Activated T-helper 17 cell treated with anti-CD3 and anti-CD28 coated beads, Interleukin-2, amount 50 U/mL, for 72 hours (primary cell): ENCODE measurements at places on chromosomes 2 and 18.
A peak's percentile ranks its signal among the peaks of the same experiment; 100 is the strongest.

DNA sequence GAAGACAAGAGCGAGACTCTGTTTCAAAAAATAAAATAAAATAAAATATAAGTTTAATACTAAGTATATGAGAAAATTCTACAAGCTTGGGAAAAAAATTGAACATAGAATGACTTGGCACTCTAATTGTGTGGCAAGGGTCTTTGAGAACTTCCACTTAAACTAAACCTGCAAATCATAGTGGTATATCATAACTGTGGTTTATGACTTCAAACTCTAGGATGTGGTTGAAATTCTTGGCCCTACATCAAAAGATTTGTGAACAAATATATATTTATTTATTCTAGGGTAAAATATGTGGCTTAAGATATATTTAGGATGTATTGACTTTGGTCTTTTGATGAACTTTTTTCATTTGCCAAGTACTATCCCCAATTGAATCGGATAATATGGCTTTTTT, 3.1 kb upstream of the FAM171B start:
- no peak for ATAC-seq

DNA sequence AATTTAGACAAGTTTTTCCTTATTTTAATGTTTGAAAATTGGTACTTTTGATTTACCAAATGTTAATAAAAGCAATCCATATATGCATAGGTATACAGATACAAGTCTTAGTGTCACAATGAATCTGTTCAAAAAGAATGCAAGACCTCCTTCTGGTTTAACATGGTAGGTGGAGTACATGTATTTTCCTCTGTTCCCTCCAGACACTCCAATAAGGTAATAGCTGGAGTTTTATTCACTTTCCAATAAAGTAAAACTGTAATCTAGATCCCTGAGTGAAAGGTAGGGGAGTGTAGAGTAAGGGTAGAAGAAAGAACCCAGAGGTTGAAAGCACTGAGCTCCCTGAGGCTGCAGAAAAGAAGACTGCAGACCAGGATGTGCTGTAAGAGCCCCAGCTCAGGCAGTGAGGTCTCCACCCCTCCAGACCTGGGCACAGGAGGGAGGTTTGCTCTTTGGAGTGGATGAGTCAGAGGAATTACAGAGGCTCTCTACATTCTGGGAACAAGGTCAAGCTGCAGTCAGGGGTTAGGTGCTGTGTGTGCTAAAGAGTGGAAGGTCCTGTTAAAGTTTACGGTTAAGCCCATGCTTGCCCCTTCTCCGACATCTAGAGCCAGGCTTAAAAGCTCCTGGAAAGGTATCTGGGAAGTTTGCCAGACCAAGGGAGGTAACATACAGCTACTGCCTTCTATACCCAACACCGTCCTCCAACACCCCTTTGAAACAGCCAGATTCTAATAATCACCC, 27.6 kb upstream of the STAT1 start:
- peak; percentile 51 for ATAC-seq

DNA sequence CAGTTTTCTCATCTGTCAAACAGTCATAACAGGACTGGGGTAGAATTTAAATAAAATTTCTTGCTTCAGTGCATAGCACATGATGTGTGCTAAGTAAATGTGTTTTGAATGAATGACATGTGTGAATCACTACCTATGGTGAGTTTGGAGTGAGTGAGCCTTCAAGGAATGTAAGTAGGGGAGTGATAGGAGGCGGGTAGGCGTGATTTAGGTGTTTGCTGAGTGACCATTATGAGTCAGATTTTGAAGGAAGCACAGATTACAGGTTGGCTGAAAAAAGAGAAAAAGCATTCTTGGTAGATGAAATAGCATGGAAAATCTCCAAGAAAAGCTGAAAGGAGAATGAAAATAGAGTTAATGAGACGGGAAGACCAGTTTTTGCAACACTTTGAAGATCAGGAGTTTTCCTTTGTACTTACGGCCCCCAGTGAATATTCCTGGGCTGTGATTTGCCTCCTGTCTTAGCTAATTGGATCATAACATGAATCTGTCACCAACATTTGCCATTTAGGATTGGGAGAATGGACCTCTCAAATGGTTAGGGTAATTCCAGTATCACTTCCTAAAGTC, 136.9 kb upstream of the GATA6 start:
- ATAC-seq: no peak

GRCh38 chr2:8174641-8175257, 507.1 kb upstream of the ID2 start:
- ATAC-seq: no peak

- ATAC-seq: no peak
Observed at GRCh38 chr2:234952270-234953115, 676 bp downstream of the SH3BP4 start.

DNA sequence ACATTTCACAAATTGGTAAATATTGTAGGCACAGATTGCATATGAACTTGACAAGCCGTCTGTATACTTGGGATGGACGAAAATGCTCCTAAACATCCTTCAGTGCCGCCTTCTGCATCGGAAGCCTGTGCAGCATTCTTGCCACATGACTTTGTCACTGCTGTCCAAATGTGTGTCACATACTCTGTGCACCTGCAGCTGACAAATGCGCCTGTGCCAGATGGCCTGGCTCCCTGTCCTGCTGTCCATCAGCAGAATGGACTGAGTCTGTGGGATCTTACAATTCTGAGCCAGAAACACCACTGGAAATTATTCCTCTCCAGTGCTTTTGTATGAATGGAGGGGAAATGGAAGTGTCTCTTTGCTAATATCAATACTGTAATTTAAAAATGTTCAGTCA, 89.9 kb downstream of the DCDC2C start:
- ATAC-seq: no peak

DNA sequence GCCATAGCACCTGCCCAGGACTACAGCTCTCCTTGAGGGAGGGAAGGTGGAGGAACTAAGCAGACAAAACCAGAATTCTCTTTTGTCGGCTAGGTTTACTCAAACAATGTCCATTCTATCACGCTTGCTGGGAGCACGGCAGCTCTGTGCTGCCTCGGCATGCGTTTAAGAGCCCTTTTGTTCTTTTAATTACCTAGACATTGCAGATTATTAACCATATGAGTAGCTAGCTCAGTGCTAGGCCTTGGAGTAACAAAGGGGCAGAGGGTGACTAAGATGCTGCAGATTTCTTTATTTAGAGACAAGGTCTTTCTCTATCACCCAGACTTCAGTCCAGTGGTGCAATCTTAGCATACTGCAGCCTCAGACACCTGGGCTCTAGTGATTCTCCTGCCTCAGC, 11.1 kb downstream of the MSGN1 start:
- no peak for ATAC-seq

- no peak for ATAC-seq
Observed at GRCh38 chr2:223797037-223797436, 40.3 kb downstream of the AP1S3 start.
